ENCODE measurements at places on chromosomes 2 and 18.

GRCh38 chr2:176187200-176187898 lies 1.1 kb upstream of the HOXD1 start:
- no peak for DNase-seq

DNA sequence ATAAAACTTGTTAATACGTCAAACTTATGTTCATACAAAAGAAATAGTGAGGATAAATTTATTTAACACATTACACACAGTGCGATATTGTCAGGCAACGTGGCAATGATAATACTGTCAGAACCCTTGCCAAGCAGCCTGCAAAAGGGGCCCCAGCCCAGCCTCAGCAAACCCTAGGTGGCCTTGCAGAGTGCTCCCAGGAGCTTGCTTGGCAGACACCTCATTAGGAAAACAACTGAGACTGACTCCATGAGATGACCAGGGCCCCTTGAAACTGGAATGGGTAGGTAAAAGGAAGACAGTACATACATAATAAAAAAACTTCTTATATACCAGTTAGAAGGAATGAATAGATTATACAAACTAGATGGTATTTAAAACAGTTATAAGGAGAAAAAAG lies 136.6 kb upstream of the EPC2 start:
- no peak for DNase-seq

DNA sequence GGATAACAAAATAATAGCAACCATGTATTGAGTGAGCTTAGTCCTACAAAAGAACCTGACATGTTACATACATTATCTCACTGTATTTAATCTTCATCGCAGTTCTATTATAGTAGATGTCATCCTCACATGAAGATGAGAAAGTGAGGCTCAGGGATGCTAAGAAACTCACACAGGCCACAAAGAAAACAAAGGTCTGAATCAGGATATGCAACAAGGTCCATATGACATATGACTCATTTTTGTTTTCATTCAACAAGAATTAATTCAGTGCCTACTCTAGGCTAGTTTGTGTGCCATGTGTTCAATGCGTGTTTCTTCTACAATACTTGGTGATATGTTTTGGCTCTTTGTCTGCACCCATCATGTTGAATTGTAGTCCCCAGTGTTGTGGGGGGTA lies 219.7 kb upstream of the EPHA4 start:
- peak; percentile 6 for DNase-seq

DNA sequence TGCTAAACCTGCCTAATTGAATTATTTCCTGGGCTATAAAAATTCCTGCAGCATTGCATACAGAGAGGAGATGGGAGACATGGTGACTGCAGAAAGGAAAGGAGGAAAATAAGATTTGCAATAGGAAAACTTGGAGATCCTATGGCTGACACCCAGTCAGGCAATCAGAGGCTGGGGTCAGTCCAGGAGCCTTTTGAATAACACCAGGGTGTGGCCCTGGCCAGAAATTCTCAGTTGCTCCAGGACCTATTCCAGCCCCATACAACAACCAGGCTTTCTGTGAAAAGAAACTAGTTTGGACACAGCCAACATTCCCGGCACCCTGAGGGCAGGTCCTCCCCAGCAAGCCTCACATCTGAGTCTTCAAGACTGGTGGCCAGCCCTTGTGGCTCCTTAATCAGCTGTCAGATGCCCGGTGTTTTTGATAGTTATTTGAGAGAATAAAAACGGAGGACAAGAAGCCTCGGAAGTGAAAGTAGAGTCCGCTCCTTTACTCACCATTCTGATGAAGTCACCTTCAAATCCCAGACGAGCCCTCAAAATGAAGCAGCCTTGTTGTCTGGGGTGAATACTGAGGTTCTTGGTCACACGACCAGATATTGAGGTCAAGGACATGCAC lies 31.1 kb upstream of the GMCL1 start:
- peak; percentile 35 for DNase-seq

- no peak for DNase-seq
Measured at GRCh38 chr2:203534621-203535077, 452 bp downstream of the RAPH1 start.

DNA sequence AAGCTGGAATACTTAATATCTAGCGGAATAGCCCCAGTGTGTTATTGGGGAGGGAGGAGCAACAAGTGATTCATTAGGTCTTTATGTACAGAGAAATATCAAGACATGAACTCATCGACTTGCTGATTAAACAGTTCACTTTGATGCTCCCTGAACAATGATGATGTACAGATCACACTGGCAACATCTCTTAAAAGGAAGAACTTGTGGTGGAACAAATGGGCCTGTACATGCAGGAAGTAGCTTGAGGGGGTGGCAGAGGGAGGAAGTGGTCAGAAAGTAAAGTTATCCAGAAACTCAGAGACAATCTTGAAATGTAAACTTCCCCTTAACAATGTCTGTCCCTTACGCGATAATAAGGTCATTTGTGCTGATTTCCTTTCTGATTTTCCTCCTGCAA lies 90.5 kb downstream of the NXPH2 start:
- no peak for DNase-seq
